ENCODE measurements at places on chromosomes 12 and 14.

- no peak for DNase-seq
Observed at GRCh38 chr14:93946104-93946503, 19.0 kb downstream of the FAM181A start.

DNA sequence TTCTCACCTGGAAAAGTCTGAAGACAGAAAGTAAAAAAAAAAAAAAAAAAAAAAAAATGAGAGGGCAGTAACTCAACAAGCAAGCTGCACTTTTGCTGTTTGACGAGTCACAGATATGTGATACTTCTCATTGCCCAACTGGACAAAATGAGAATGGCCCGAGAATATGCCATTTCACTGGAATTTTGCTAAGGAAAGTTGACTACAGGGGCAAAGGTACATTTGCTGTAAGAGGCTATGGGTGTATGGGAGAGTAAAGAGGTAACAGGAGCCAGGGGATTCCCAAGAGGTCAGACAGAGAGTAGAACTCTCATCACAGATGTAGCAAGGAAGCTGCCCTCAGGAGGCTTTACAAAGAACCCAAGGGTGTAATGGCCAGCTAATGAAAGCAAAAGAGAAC is 22.9 kb downstream of the KIF21A start:
- DNase-seq = no peak

DNA sequence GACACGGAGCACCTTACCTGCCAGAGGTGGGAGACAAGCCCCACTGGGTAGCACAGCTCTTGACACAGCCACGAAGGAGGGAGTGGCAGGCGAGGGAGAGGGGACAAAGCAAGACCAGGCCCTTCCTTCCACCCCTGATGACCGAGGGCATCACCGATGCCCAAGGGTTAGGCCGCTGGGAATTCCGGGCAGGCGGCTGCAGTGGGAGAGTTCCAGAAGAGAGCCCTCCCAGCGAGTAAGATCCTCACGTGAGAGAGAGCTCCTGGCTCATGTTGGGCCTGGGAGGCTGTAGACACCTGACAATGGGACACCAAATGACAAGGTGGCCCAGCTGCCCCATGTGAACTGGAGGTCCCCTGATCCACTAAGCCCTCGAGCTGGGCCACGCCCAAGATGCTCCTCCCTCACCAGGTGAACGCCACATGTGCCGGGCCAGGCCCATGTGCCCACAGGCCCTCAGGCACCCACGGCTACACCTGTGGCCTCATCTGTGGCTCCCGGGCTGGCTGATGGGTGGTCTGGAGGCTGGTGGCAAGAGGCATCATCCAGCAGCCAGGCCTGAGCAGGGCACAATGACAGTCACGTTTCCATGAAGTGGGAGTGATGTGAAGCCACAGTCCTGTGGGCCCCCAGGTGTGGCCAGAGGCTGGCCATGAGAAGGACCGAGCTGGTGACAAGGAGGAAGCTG is 32.1 kb upstream of the C14orf180 start:
- no peak for DNase-seq

- no peak for DNase-seq
Observed at GRCh38 chr12:89486264-89486663, 38.3 kb downstream of the GALNT4 start.

GRCh38 chr14:84864548-84865271 is 665.2 kb upstream of the FLRT2 start:
- no peak for DNase-seq

DNA sequence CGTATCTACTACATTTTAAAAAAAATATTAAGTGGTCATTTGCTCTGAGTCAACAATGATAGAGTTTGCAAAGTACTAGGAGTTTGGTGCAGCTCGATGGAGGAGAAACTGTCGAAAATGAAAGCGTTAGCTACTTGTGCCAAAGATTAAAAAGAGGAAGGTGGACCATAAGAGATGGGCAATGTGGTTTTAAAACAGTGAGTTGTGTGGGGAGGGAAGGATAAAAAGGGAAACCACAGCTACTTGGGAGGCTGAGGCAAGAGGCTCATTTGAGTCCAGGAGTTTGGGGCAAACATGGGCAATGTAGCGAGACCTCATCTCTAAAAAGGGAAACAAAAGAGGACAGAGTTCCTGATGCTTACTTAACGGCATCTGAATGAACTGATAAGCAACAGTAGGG is 18.2 kb upstream of the STRAP start:
- no peak for DNase-seq
